RWPE2 (cell line): ENCODE measurements at places on chromosomes 5 and 9.

GRCh38 chr9:116855881-116856662, 169.0 kb downstream of the TRIM32 start:
- peak; percentile 88 for DNase-seq

DNA sequence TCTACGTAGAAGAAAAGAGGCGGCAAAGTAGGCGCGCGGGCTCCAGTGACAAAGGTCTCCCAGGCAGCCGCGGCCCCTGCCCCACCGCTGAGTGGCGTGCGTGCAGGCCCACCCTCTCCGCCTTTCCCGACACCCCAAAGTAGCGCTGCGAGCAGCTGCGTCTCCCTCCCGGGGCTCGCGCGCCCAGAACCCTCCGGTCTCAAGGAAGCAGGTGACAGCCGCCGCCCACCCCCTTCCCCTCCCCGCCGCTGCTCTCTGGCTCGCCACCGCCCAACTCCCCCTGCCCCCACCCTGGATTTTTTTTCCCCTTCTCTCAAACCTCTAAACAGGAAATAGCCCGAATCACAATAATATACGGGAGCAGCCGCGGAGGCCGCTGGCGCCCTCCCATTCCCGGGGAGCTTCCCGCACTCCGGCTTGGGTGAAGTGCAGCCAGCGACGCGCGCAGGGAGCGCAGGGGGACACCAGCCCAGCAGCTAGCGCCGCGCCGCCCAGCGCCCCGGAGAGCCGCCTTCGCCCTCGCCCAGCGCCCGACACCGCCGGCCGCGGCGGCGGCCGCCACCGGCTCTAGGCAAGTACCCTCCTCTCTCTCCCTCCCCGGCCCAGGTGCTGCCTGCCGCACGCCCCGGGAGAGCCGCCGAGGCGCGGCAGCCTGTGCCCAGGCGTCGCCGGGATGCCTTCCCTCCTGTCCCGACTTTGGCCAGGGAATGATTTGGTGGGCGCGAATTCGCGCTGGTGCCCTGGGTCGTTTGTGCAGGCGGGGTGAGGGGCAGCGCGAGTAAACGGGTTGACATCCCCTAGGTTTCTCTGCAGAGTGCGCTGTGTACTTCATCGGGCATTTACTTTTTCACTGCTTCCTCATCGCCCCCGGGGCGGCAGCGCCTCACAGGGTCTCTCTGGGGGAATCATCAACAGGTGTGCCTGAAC, 52.7 kb upstream of the TJP2 start:
- peak; percentile 70 for DNase-seq

DNA sequence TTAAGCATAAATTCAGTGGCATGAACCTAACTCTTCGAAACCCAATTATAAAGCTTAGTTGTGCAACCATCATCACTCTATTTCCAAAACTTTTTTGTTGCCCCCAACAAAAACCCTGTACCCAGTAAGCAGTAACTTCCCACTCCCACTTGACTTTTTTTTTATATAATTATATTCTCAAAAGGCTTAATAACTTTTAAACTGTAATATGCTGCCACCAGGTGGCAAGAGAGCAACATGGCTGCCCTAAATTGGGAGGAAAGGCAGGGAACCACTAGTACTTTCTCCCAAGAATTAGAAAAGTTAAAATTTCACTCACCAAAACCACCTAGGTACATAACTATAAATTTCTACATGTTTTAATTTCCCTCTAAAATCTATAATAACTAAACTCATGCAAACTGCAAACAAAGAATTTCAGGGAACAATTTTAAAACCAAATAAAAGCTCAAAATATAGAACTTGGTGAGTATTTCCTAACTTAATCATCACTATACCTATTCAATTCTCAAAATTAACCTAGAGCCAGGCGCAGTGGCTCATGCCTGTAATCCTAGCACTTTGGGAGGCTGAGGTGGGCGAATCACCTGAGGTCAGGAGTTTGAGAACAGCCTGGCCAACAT, 50.2 kb upstream of the RNF38 start:
- DNase-seq = no peak

- DNase-seq = no peak
Observed at GRCh38 chr5:160805376-160805775, 46.6 kb downstream of the ATP10B start.

DNA sequence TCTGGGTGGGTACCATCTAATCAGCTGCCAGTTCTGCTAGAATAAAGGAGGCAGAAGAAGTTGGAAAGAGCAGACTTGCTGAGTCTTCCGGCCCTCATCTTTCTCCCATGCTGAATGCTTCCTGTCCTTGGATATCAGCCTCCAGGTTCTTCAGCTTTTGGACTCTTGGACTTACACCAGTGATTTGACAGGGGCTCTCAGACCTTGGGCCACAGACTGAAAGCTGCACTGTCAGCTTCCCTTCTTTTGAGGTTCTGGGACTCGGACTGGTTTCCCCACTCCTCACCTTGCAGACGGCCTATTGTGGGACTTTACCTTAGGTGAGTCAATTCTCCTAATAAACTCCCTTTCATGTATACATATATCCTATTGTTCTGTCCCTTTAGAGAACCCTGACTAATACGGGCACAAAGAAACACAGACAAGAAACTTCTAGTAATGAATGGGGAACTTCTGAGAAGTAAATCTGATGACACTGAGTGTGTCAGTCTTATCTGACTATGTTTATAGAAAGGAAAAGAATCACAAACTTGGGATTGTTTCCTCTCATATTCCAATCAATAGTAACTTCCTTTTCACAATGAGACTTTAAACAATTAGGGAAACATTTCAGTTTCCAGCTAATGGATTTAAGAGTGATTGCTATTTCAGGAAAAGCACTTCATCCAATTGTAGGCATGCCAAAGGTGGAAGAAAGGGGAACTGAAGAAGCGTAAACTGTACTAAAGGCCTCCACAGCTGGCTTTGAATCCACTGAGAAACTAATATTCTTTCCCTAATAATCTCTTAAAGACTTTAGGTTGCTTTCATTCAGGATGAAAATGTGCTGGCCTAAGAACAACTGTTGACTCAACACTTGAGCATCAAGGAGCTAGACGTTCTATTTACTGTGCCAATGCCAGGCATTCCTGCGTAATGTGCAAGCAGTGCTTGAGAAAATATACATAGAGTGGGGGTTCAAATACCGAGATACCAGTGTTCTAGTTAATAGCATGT, 127.9 kb upstream of the PTGER4 start:
- peak; percentile 85 for DNase-seq

DNA sequence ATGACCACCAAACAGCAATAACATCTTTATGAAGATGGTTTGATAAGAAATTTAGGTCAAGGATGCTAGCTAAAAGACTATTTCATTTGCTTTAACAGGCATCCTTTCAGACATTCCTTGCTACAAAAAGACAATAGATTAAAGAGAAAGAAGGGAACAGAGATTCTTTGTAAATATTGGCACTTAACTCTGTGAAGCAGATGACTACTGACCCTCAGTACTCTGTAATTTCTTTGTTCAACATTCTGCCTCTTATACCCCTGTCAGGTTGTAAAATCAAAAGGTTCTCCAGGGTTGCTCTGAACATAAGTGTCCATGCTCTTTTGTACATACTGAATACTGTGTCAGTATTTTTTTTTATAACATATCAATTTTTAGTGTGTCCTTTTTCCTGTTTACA, 610.6 kb upstream of the GRAMD2B start:
- DNase-seq = no peak

GRCh38 chr9:136400038-136400834, at the start of gene SNAPC4:
TSS of gene SNAPC4 (minus strand) at chr9:136400170. CDS start at chr9:136398428, 1,742 bp downstream.
- DNase-seq = no peak

DNA sequence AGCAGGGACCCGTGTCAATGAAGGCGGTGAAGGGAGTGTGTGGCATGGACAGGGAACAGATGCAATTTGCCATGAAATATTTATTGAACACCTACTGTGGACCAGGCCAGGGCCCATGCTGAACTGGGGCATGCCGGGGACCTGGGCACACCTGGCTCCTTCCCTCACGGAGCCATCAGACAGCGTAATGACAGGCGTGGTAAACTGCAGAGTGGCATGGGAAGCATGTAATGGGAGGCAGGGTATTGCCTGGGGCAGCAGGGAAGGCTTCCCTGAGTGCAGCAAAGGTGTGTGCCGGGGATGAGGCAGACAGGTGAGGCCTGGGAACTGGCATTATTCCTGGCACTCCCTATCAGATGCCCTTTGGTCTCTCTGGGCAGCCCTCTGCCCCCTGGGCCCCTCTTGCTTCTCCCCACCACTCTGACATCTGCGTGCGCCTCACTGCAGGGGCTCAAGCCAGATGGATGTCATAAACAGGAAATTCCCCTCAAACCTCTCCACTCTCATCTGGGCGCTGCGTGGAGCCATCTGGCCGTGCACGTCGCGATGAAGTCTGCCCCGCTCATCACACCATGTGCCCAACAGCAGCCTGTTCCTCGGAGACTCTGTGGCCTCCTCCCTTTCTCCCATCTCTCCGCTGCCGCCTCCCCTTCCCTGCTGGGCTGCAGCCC, 67.6 kb downstream of the HMCN2 start:
- DNase-seq = no peak

- DNase-seq = no peak
Observed at GRCh38 chr9:124037790-124038189, 26.2 kb downstream of the LHX2 start.

DNA sequence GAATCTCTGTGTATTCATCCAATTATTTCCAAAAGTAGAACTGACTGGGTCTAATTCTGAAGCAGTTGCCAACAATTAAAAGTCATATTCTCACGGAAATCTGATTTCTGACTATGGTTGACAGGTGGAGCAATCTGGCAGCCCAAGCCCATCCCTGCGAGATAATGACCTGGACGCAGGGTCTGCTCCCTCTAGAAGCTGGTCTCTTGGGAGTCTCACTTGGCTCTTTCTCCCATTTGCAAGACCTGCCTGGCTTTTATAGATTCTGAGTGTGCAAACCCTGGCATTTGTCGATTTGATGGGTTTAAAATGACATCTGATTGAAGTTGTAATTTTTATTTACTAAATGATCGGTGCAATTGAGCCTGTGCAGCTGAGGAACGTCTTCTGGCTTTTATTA, 49.4 kb upstream of the NEURL1B start:
- no peak for DNase-seq

GRCh38 chr5:124663101-124663506, 83.3 kb downstream of the ZNF608 start:
- no peak for DNase-seq

DNA sequence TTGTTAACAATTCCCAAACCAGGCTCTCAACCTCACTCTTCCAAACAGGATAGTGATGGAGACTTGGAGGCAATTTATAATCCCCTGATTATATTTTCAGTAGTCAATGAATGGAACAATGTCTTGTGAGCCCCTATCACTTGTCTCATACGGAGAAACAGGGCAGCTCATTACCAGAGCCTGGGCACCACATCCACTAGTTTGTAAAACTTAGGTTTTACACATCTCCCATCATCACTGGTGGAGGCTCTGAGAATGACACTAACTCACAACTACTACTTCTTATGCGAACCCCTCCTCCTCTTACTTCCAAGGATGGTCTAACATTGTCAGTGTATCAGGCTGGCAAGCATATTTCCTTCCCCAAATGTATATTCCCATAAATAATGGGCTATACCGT, 253.7 kb downstream of the EPB41L4A start:
- DNase-seq = no peak

GRCh38 chr5:107513337-107514085, 157.2 kb downstream of the EFNA5 start:
- DNase-seq = no peak

DNA sequence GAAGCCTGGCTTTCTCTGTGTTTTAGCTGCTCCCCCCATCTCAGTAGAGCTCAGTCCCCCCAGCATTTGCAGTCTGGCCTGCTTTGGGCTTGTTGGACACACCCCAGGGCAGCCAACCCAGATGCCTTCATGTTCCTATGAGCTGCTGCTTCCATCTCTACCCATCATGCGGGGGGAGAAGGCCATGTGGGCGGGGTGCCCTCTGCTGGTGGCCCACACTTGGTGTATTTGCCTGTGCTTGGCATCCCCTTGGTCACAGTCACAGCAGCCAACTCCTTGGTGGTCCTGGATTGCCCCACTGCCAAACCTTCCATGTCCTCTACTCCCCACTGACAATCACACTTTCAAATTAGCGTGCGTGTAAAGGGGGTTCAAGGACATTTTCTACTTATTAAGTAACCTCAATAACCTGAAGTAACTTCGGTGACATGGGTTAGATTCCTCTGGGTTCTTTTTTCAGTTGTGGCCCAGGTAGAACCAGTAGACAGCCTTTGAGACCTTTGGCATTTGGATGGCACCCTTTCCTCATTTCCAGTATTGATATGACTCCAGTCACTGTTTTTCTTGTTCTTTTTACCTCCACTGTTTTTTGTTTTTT, 42.8 kb downstream of the SNX30 start:
- DNase-seq = peak; percentile 61

DNA sequence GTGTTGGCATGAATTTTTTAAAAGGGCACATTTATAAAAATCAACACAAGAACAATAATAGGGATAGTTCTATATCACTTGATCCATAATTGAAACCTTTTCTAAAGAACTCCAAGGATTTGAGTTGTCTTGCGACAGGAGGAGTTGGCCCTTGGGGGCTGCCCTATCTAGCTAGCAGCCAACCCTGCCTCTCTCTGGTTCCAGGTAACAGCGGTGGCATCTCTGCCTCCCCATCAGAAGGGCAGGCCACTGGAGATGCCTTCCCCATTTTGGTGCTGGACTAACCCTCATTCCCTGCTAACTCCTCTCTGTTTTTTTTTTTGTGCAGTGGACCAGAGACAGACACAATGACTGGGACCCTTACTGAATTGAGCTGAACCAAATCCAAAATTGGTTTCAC, 393.0 kb downstream of the MED10 start:
- DNase-seq = no peak

GRCh38 chr5:174198541-174198940, 153.0 kb downstream of the NSG2 start:
- no peak for DNase-seq

DNA sequence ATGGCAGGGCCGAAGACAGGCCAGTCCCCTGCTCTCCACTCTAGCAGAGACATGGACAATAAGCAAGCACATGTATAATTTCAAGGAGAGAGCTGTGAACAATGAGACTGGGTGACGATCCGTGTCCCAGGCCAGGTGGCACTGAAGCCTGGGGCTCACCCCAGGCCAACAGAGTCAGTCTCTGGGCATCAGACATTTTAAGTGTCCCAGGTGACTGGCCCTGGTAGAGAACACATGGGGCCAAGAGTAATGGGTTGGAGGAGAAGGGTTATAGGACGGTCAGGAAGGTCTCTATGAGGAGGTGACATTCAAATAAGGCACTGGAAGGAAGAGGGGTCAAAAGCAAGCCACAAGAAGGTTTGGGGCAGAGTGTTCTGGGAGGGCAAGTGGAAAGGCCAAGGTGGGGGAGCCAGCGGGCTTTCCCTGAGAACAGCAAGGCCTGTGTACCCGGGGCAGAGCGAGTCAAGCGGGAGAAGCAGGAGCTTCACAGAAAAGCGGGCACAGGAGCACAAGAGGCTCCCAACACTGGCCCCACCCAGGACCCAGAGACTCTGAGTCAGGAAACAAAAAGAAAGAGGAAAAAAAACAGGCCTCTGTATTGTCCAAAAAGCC, 1.1 kb upstream of the AKNA start:
- DNase-seq = no peak

- no peak for DNase-seq
Observed at GRCh38 chr9:8332331-8332650, 532.7 kb upstream of the DMAC1 start.

DNA sequence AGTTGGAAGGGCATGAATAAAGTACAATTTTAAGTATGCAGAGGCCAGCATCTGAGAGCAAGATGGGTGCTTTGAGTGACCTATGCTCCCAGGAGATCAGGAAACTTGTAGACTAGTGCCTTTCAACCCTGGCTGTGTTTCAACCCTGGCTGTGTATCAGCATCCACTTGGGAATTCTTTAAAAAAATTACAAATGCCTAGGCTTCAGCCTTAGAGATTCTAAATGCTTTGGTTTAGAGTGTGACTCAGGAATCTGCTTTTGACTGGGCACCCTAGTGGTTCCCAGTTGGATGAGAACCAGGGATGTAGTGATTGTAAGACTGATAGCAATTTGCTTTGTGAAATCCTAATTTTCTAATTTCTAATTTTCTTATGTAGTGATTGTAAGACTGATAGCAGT, 65.6 kb downstream of the RALGPS1 start:
- no peak for DNase-seq
